ENCODE measurements at places on chromosomes 12 and 14.

- DNase-seq: no peak
Observed at GRCh38 chr14:57380935-57381334, 9.5 kb upstream of the NAA30 start.

- DNase-seq: no peak
Observed at GRCh38 chr12:12705838-12706520, 10.0 kb upstream of the GPR19 start.

DNA sequence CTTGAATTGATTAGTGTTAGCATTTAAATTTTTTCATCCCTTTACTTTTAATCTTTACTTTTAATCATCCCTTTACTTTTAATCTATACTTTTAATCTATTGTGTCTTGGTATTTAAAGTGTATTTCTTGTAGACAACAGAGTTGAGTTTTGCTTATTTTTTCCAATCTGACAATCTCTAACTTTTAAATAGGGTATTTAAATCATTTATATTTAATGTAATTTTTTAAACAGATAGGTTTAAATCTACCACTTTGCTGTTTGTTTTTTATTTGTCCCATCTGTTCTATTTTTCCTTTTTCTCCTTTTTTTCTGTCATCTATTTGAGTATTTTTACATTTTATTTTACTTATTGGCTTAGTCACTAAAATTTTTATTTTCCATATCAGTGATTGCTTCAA, 68.3 kb downstream of the TTC7B start:
- DNase-seq: no peak

DNA sequence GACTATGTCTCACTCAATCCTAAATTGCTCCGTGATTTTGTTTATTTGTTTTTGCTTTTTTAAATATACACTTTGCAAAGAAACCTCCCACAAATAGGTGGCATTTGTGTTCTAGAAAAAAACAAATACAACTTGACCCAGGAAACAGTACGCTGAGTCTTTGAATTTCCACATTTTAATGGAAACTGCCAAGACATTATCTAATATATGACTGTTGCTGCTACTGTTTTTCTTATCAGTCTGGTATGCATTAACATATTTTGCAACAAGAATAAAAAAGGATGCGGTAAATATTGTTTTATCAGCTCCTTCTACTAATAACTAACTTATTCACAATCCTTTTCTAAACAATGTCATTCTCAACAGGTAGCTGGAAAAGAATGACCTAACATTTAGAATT, 187.4 kb downstream of the LRIG3 start:
- DNase-seq: no peak

- no peak for DNase-seq
Observed at GRCh38 chr12:47234576-47235141, 154.9 kb upstream of the AMIGO2 start.

DNA sequence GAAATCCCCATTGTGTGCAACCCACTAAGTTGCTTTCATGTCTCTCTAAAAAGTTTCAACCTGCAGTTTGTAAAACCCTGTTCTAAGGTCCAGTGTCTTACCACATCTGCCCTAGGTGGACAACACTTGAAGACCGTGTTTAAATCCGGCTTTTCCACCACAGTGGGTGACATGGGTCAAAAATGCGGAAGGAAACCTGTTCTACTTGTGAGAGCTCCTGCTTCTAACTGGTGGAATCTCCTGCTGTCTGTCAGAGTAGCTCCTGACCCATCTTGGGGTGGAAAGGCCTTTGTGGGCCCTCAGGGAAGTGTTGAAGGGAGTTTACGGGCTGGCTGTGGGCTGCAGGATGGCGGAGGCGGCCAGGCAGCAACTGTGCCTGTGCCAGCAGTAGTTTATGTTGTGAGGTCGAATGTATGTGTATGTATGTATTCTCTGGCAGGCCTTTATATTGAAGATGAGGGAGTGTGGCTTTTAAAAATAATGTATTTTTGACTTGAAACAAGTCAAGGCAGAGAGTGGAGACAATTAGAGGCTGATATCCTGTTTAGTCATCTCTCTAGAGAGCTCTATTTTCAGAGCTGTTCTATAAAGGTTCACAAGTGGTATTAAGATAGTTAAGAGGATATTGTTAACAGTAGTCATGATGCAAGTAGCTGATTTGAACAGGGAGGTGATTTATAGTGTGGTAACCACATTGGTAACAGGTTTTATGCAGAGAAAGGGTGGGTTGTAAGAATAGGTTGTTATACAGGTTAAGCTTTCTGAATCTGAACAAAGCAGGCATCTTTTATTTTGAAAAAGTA, 67.0 kb downstream of the PRKCH start:
- peak; percentile 60 for DNase-seq

DNA sequence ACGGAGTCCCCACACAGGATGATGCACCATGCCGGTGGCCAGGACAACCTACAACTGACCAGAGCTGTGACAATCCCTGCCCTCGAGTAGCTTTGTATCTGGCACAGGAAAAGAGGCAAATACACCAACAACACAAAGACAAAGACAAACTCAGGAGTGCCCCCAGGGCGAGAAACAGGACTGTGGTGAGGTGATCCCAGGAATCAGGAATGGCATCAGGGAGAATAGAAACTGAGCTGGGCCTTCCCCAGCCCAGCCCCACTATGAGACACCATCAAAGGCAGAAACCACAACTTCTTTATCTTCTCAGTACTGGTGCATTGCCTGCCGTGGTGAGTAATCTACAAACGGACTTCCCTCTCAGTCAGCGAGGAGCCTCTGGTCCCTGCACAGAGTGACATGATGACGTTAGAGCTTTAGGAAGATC, 157.7 kb downstream of the TTC7B start:
- peak; percentile 46 for DNase-seq

DNA sequence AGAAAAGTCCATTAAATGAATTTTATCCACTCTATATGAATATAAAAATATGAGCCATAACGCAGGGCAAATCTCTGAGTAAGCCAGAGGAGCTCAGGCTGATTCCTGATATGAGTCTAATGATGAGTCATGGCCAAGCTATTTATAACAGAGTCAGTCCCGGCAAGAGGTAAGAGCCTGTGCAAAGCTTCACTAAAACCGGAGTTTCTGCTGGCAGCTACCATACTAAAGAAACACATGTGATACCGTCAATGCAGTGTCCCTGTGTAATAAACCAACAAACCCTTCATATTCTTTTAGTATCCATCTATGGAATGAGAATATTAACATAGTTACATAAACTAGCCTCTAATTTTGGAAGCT, 319.4 kb downstream of the KCNC2 start:
- peak; percentile 90 for DNase-seq

- DNase-seq: peak; percentile 2
Observed at GRCh38 chr12:103742349-103742932, 98.6 kb downstream of the NT5DC3 start.

GRCh38 chr14:22003461-22003860, 329.8 kb upstream of the OR4E1 start:
- DNase-seq: no peak

GRCh38 chr12:9702255-9702654, 30.6 kb downstream of the CLECL1 start:
- no peak for DNase-seq

DNA sequence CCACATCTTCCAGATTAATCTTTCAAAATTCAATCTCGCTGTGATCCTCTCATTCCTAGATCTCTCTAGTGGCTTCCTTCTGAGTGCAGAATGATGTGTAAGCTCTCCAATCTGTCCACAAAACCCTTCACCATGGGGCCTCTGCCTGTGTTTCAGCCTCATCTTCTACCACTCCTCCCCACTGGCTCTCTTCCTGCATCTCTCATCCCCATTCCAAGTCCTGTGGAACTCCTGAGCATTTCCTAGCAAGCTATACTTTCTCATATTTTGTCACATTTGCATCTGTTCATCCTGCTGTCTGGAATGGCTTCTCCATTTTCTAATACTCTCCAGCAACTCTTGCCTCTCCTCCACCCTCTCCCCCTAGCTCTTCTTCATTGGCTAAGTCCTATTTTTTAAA, 242.0 kb upstream of the DAAM1 start:
- DNase-seq: no peak

DNA sequence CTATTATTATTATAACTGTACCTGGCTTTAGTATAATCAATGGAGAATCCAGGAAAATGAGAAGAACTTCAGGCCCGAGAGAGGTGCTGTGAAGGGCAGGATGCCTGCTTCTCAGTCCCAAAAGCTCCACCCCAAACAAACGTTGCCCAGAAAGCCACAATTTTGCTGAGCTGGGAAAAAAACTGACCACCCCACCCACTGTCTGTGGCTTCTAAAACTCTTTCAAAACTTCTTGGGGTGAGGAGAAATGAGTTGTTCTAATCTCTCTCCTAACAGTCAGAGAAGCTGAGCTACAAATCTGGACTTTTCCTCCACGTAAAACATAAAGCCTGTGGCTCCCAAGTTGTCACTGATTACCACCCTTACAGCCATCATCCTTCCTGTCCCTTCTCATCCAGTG, 13.4 kb downstream of the VDR start:
- no peak for DNase-seq

GRCh38 chr14:101194373-101195308, 291.1 kb upstream of the RTL1 start:
- no peak for DNase-seq

DNA sequence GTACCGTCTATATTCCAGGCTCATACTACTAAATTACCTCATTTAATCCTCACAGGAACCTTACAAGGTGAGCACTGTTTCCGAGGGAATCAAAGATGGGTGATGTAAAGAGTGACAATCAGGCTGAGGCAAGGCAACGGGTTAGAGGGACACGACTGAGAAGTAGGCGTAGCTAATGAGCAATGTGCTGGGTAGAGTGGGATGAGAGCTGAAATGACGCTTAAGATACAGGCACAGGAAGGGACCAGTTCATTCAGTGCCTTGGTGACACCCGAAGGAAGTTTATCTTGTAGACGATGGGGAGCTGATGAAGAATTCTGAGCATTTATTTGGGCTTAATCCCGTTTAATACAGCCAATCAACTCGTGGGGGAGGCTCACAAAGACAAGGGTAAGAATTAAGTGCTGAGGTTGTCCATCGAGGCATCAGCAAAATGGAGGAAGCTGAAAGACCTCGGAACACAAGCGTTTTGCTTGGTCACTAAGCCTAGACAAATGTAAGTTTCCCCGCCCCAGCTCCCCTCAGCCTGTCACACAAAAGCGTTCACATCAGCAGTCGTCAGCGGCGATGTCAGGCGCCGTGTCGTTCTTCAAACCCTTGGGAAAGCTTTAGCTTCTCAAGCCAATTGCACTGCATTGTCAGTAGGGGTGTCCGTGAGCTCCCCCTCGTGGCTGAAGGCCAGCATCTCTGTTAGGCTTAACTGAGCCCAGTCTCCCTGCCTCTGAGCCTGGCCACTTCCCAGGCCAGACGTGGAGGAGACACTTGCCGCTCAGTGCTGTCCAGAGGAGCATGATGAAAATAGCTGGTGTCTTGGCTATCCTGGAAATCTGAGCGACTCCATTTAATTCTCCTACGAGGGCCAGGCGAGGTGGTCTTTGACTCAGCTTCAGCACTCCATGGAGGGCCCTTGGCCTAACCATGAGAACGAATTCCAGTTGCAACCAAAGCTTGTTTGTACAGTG, 288.5 kb upstream of the G2E3 start:
- DNase-seq: peak; percentile 79

- no peak for DNase-seq
Observed at GRCh38 chr12:72471806-72472205, 199.6 kb downstream of the TRHDE start.

GRCh38 chr14:96512602-96513397, 10.6 kb downstream of the PAPOLA start:
- DNase-seq: no peak

DNA sequence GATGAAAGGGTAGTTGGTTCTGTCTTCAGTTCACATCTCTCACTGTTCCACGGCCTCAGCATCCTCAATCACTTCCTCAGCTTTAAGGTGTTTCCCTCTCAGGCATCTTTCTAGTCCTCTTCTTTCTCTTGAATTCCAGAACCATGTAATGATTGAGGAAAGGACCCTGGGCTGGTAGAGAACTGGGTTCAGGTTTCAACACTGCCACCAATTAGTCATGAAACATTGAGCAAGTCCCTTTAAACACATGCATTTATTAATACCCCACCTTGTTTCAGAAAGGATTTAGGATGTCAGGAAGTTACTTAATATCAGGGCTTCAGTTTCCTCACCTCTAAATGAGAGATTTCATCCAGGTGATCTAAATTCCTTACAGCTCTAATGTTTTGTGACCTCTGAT, 7.2 kb downstream of the DMAC2L start:
- peak; percentile 40 for DNase-seq

DNA sequence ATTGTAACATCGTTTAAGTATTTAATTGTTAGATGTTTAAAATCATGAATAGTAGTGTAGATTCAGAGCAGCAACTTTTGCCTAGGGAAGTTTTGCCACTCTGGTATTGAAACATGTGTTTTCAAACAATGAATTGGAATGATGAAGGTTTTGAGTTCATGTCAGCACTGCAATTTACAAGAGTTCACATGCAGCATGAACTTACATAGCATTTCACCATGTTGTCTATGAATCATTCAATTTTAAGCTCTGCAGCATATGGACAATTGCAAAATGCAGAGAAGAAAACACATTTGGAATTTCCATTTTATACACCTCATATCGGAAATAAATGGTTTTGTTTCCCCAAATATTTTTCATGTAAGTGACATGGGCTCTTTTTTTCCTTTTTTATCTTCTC, 170.7 kb upstream of the CDKN3 start:
- peak; percentile 67 for DNase-seq

DNA sequence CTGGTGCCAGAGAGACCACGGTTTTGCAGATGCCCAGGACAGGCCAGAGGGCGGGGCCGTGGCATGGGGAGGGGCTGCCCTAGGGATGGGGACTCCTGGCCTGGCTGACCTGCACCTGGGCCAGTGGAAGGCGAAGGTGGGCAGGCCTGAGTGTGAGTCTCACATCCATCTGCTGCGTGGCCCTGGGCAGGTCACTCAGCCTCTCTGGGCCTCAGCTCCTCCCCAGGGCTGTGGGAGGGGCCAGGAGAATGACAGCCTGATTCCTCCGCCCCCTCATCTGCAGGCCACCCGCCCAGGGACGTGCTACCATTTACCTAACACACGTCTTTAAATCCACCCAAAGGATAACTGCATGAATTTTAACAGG, 90.9 kb downstream of the GALNT9 start:
- no peak for DNase-seq

GRCh38 chr12:132402831-132403416, 73.5 kb upstream of the GALNT9 start:
- no peak for DNase-seq

DNA sequence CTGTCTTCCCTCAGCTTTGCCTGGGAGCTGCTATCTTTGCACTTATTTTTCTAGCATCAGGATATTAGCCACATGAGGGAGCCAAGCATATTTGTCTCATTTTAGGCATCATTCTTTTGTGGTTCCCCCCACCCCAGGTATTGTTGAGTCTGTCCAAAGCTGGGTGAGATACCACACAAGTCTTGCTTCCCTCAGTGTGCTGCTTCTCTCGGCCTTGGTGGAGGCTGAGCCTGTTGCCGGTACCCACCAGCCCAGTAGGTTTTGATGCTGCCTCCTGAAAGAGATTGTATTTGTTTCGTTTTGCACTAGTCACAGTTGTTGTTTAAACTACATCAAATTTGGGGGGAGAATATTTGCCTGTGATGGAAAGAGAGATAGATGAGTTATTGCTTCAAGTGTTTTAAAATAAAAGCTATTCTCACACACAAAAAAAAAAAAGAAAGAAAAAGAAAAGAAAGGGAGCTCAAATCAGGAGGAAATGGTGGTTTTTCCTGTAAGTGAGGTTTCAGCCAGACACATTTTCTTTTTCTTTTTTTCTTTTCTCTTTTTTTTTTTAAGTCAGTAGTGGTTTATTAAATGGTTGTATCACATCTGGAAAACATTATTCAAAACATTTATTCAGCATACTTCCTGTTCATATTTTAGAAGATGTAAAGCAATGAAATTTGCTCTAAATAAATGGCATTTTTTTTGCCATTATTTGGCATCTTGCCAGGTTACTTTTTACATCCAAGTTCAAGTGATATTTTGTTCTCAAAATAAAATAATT, 58.5 kb downstream of the SLC4A8 start:
- DNase-seq: peak; percentile 54

- no peak for DNase-seq
Observed at GRCh38 chr14:79118291-79118690, 948.1 kb downstream of the NRXN3 start.

Data from fibroblast of skin of right quadriceps (primary cell).